ENCODE measurements at places on chromosomes 4 and X. TPM values are rescaled to one million over a fixed set of nuclear protein-coding genes. Genes with fewer than 3 reads are reported as not detected.

Gene EIF1AX
- 48.1 TPM for total RNA-seq

Gene PAGE4
- not detected for total RNA-seq

Gene SUPT20HL2
- total RNA-seq, result not detected

Gene NPY5R
- total RNA-seq, result not detected

Gene ITM2A
- 159 TPM for total RNA-seq

Gene MAGEE1
- 3.3 TPM for total RNA-seq

Gene CXCL13
- total RNA-seq, result not detected

Gene NUP62CL
- total RNA-seq, result not detected

Gene DCAF12L2
- not detected for total RNA-seq

Gene CFI
- 45.9 TPM for total RNA-seq

Gene ZFP92
- total RNA-seq, result 1.2 TPM

Gene DHRSX
- total RNA-seq, result 24.3 TPM

Gene EIF4E
- total RNA-seq, result 102 TPM

Gene ZCCHC13
- total RNA-seq, result not detected

Gene NXF2
- not detected for total RNA-seq

Gene REELD1
- not detected for total RNA-seq

Measured in glomerular endothelial cell (primary cell).